Activated naive CD8-positive, alpha-beta T cell treated with anti-CD3 and anti-CD28 coated beads for 36 hours (primary cell): ENCODE measurements at places on chromosomes 12 and 14. TPM values are rescaled to one million over a fixed set of nuclear protein-coding genes. Genes with fewer than 3 reads are reported as not detected.

DNA sequence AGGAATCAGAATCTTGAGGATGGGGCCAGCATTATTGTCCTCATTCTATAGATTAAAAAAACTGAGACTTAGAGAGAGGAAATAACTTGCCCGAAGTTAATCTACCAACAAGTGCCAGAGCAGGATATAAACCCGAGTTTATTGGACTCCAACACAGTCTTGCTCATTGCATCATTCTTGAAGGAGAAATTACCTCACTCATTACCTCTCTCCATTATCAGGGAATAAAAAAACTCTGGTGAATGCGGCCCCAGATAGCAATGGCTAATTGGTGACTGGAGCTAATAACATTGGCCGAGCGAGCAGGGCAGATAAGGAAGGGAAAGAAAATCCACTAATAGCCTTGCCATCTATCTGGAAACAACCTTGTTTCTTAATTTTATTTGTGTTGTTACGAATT is 24.7 kb upstream of the TMED10 start:
- H3K4me3 ChIP-seq: no peak overlapping the region
- no peak for DNase-seq
- H3K36me3 ChIP-seq: no peaks in the 10 kb centered on the region
- no peaks in the 10 kb centered on the region for H3K27me3 ChIP-seq
- H3K27ac ChIP-seq: no peak overlapping the region

DNA sequence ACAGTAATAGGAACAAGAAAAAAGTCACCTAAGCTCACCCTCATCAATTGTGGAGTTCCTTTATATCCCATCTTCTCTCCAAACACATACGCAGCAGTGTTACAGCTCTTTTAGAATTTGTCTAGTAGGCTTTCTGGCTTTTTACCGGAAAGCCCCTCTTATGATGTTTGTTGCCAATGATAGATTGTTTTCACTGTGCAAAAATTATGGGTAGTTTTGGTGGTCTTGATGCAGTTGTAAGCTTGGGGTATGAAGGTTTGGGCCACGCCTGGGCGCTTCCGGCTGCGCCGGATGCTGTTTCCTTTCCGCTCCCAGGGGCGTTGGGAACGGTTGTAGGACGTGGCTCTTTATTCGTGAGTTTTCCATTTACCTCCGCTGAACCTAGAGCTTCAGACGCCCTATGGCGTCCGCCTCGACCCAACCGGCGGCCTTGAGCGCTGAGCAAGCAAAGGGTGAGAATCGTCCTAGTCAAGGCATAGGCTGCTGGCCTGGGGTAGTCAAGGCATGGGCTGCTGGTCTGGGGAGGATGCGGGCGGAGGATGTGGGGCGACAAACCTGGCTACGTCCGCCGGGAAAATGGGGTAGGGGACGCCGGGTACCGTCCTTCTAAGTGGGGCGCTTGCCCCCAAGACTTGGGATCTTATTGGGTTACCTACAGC is at the start of the genes C12orf57 and RNU7-1:
Gene C12orf57, plus strand, starts transcription at position 301 of the 659 bp plus-strand sequence. Its CDS starts 100 bp downstream, at position 401.
Gene RNU7-1, plus strand, starts transcription at position 95 of the 659 bp plus-strand sequence.
- H3K4me3 ChIP-seq: peak within 1 kb of the TSS; percentile 84
- peaks cover 53% of the 10 kb centered on the region for H3K4me1 ChIP-seq
- peak; percentile 89 for DNase-seq
- peak within 1 kb of the TSS; percentile 93 for H3K27ac ChIP-seq
- peaks cover 4% of the 10 kb centered on the region for H3K27me3 ChIP-seq

- H3K27ac ChIP-seq: peak overlapping the region; percentile 55
- H3K4me1 ChIP-seq: peaks cover 5% of the 10 kb centered on the region
- no peak for DNase-seq
- H3K27me3 ChIP-seq: no peaks in the 10 kb centered on the region
Observed at GRCh38 chr14:91284791-91285548, 40.5 kb upstream of the GPR68 start.

Gene PLA2G1B
- total RNA-seq: not detected

Gene GRIP1
- total RNA-seq: 2.2 TPM
